ENCODE measurements at places on chromosomes 11 and 22. TPM values are rescaled to one million over a fixed set of nuclear protein-coding genes. Genes with fewer than 3 reads are reported as not detected.
A peak's percentile ranks its signal among the peaks of the same experiment; 100 is the strongest.

ANO9 gene
- total RNA-seq: not detected

- DNase-seq: peak; percentile 45
Measured at GRCh38 chr11:113705871-113706655, at the start of gene TMPRSS5. TMPRSS5 (minus strand) TSS chr11:113706308; CDS start chr11:113706224, 84 bp downstream.

DNA sequence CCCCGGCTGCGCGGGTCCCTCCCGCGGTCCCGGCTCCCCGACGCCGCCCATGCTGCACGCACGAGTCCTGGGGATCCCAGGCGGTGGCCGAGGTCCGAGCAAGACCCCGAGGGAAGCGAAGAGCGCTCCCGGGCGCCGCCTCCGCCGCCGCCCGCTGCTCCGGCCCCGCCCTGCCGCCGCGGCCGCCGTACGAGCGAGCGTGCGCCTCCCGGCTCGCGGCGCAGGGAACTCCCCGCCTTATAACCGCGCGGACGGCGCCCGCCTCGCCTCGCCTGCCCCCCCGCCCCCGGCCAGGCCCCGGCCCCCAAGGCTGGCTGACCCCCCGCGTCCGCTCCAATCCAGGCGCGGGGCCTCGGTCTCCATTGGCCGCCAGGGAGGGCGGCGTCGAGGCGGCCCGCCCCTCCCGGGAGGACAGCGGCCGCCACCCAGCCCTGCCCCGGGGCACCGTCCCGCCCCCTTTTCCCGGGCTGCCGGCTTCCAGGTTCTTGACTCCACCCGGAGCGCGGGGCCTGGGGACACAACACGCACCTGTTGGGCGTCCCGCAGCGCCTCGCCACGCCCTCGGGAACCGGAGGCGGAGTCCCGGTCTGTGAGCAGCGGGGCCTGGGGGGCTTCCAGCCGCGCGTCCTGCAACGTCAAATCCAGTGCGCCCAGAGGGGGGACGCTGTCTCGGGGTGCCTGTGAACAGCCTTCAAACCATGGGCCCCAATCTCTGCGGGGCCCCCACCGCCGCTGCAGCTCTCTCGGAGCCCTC is at the start of gene FADS3:
FADS3 (minus strand) TSS at position 215 of the 754 bp plus-strand sequence; CDS start at position 51, 164 bp downstream.
- peak; percentile 86 for DNase-seq

GRCh38 chr11:122727101-122727929 is 71.8 kb downstream of the UBASH3B start:
- DNase-seq: peak; percentile 49

KRTAP5-8 gene
- not detected for total RNA-seq

NXPE1 gene
- not detected for total RNA-seq

GRCh38 chr11:78922859-78923625 is 348.4 kb upstream of the NARS2 start:
- no peak for DNase-seq

PACSIN2 gene
- total RNA-seq: 32.0 TPM

GRCh38 chr11:94873916-94874540 is 99.3 kb downstream of the CWC15 start:
- DNase-seq: no peak

- DNase-seq: no peak
Measured at GRCh38 chr22:28837640-28838039, 37.3 kb upstream of the XBP1 start.

KRTAP5-2 gene
- total RNA-seq: not detected

- peak; percentile 8 for DNase-seq
Measured at GRCh38 chr11:105923807-105924206, 98.2 kb downstream of the MSANTD4 start.

- no peak for DNase-seq
Measured at GRCh38 chr11:16611401-16611921, 127.0 kb upstream of the C11orf58 start.

DNA sequence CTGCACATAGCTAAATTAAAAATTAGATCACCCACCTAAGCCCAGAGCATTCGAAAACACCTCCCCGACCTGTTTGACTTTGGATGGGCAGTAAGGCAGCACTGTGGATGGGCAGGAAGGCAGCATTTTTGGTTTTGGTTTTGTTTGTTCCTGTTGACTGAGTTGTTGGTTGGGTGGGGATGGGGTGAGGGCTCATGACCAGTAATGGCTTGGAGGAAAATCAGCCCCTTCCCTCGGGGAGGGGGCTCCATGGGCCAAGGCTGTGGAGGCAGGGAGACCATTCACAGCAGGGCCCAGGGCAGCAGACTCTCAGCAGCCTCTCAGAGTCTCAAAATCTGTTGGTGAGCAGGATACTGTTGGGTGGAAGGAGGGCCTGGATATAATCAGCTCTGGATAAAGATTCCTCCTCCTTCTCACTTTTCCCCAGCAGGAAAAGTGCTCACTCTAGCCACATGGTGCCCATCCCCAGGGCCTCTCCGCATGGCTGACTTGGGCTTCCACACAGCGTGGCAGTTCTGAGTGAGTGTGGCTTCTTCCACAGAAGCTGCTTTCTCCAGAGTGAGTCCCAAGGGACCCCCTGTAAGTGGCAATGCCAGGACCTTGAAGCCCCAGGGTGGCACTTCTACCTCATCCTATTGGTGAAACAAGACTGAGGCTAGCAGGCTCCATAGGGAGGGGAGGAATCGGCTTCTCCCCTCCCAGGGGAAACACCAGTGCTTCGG is 1491.2 kb downstream of the BRD1 start:
- no peak for DNase-seq

- no peak for DNase-seq
Measured at GRCh38 chr11:14075118-14076078, 112.9 kb downstream of the SPON1 start.

LAYN gene
- total RNA-seq: 10.9 TPM

GRCh38 chr11:12161603-12162350 is 51.4 kb downstream of the MICAL2 start:
- no peak for DNase-seq

MS4A3 gene
- total RNA-seq: not detected

- DNase-seq: no peak
Measured at GRCh38 chr22:45240104-45240809, 437 bp downstream of the KIAA0930 start.

GRCh38 chr11:23997356-23997755 is 499.5 kb upstream of the LUZP2 start:
- no peak for DNase-seq

TMEM191C gene
- total RNA-seq: 0.48 TPM

PHOX2A gene
- total RNA-seq: not detected

TRIM49 gene
- not detected for total RNA-seq

DNA sequence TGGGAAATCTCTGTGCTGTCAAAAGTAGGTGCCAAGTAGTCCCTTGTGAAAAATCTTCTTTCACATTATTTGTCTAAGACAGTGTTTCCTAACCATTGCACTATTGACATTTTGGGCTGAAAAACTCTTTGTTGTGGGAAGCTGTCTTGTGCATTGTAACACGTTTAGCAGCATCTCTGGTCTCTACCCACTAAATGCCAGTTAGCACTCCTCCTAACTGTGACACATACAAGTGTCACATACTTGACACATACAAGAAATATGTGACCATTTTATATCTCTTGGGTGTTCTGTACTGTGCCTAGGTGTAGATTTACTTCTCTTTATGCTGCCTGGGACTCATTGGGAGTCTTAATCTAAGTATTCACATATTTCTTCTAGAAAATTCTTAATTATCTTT is 57.8 kb downstream of the NXPE1 start:
- peak; percentile 5 for DNase-seq

INS gene
- not detected for total RNA-seq

GRCh38 chr22:17086296-17086695 is 1.5 kb downstream of the IL17RA start:
- no peak for DNase-seq

- no peak for DNase-seq
Measured at GRCh38 chr11:70703141-70704064, 305.1 kb downstream of the CTTN start.

DNA sequence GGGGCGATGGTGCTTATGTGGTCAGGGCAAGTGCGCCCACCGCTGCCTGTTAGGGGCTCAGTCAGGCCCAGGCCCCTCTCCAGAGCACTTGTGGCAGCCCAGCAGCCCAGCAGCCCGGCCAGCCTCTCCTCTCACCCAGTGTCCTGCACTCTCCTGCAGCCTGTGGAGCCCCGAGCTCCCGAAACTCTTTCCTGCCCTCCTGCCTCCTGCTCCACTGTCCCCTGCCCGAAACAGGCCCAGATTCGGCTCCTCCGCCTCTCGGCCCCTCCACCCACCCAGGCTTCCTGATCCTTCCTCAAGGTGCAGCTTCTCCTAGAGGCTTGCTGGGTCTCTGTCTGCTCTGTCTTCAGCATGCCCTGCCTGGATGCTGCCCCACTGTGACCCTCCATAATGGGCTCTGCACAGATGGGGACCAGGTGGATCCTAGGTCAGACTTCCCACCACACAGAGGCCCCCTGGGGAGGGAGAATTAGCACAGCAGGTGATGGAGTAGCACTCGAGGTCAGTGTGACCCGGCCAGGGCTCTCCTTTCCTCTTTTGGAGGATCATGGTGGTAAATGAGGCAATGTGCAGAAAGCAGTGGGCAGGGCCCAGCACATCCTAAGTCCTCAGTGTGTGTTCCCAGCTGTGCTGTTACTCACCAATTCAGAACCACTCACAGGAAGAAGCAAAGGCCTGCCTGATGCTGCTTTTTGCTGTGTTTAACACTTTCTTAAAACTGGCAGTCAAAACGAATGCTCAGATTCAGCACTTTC is 18.6 kb upstream of the NAP1L4 start:
- DNase-seq: no peak

GGTLC2 gene
- not detected for total RNA-seq

OR52E8 gene
- total RNA-seq: not detected

GRCh38 chr11:65491614-65492386 is 7.0 kb upstream of the MALAT1 start:
- peak; percentile 96 for DNase-seq

DNA sequence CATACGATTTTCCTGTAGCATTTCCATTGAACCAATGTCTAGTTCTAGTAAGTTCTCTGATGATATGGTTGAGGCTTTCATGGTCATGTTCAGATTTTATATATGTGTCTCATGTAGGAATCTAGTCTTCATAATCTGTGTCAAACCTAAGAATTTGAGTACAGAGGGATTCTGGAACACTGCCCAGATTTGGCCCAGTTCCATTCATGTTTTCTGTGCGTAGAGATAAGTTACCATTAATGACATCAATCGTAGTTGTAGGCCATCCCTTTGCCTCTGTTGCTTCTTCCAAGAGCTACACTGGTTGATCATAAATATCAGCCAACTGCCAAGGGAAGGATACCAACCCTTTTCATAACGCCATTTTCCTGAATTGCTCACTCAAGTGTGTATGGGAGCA is 23.3 kb downstream of the ST3GAL4 start:
- no peak for DNase-seq

FGF4 gene
- total RNA-seq: not detected

DNA sequence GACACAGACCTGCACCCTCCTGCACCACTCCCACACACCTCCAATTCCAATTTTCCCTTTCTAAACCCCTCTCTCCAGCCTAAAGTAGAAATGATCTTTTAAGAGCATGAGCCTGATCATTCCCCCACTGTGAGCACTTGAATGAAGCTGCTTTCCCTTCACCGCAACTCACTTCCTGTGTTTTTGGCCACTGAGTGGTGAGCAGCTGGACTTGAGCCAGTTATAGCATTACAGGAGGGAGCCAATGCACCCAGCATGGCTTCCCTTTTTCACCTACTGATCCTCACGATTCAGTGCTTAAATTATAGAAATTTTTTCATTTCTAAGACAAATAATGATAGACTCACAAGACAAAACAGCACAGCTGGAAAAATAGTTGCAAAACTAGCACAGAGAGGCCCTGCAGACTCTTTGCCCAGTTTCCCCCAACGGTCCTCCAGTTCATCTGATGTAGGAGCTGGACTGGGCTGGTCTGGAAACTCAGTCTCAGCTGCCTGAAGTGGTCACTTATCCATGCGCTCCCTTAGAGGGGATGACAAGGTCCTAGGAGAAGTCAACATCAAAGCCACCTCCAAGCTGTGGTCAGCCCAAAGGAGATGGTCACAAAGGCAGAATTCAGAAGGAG is 9.7 kb upstream of the APOL4 start:
- DNase-seq: peak; percentile 75

DNA sequence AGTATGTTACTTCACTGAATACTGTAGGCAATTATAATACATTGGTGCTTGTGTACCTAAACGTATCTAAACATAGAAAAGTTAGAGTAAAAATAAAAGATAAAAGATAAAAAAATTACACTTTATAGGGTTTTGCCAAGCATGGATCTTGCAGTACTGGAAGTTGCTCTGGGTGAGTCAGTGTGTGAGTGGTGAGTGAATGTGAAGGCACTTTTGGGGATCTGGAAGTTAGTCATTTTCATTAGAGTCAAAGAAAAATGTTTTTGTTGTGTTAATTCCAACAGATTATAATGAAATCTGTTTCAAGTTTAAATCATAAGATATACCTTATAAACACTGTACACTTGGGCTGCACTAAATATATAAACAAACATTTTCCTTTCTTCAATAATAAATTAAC is 3.3 kb downstream of the SLC22A25 start:
- no peak for DNase-seq

DNA sequence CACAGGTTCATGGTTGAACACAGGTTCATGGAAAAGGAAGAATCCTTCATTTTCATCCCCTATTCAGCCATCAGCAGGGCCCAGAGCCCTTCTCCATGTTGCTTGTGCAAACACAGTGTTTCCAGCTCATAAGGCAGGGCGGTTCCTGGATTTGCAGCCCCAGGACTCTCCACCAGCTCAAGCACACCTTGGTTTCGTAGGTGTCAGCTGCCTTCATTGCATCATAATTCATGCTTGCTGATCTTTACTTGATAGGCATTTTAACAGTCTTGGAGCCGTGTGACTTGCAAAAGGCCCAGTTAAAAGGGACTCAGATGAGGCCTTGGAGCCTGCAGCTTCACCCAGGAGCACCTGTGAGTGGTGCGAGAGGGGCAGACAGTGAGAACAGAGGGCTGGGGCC is 318.1 kb upstream of the B3GAT1 start:
- no peak for DNase-seq

DNA sequence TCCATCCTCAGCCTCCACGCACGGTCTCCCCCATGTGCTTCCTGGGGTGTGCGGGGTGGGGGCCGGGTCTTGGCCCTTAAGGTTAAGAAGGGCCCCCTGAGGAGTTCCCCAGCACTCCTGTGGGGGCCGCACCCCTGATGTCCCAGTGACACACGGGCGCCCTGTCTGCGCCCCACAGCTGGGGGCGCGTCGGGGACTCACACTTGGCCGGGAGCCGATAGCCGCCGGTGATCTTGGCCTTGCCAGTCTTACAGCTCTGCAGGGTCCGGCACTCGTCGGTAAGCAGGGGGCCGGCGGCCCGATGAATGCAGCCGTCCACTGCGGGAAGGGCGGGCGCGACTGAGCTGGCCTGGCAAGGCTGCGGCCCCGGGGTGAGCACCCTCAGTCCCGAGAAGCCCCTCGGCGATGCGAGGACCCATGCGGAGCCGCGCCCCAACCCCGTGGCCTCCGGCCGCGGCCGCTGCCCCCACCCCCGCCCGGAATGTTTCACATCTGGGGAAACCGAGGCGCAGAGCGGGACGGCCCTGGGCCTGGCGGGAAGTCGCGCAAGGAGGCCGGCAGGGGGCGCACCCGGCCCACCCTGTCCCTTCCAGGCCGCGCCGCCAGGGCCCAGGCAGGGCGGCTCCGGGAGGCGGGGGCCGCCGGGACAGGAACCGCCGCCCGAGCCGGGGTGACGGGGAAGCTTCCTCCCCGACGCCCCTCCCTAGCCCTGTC is 13.9 kb downstream of the OTUB1 start:
- DNase-seq: no peak

P2RX6 gene
- 10.6 TPM for total RNA-seq
